ENCODE measurements at places on chromosomes 4 and X. TPM values are rescaled to one million over a fixed set of nuclear protein-coding genes. Genes with fewer than 3 reads are reported as not detected.

- DNase-seq, result no peak
These were observed 2542.7 kb downstream of the PCDH7 start for GRCh38 chr4:33262824-33263223.

GRCh38 chrX:108601276-108601675, 135.1 kb downstream of the IRS4 start:
- no peak for DNase-seq

DNA sequence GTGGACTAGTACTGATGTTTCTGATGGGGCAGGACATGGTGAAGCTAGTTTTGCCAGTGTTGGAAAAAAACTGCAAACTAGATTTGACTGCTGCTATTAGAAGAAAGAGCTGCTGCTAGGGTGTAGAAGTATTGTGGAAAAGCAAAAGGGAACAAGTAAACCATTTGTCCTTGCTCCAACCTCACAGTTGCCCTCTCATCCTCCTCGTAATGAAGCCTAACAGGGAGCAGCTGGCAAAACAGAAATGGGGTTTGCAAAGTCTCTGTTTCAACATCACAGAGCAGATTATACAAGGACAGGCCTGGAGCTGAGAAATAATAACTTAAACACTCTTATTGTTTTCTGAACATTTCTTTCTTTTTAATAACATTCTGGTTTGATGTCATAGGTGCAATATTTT, 346.2 kb downstream of the MAGEB5 start:
- DNase-seq, result no peak

DNA sequence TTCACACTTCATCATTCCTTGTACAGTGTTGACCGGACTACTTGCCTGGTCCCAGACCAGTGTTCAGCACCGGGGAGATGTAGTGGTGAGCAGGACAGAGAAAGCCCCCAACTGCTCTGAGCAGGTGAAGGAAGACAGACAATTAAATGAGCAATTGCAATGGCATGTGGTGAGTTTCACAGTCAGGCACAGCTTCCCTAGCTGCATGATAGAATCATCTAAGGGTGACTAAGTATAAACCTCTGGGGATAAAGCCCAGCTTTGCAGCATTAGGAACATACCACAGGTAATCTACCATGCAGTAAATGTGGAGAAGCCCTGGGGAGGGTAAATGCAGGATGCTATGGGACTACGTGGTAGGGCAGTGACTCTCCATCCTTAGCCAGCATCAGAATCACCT, 47.8 kb downstream of the TMA16 start:
- no peak for DNase-seq

- DNase-seq, result no peak
These were observed 43.2 kb downstream of the QDPR start for GRCh38 chr4:17468619-17469221.

DNA sequence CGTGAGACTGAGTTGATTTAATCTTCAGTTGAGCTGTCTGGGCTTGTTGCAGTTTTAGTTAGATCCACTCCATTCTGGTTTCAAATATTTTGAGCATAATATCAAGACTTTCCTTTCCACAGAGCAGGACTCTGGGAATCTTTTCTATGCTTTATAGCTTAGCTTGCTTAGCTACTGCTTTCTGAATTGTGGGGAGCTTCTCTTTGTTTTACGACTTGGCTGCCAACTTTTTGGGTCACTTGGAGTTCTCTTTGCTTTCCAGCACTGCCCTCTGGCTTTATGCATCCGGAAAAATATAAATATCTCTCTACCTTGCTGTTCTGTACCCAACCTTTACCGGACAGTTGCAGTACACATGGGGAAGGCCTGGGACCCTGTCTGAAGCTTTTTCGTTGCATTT, 292.1 kb downstream of the STIM2 start:
- no peak for DNase-seq

DNA sequence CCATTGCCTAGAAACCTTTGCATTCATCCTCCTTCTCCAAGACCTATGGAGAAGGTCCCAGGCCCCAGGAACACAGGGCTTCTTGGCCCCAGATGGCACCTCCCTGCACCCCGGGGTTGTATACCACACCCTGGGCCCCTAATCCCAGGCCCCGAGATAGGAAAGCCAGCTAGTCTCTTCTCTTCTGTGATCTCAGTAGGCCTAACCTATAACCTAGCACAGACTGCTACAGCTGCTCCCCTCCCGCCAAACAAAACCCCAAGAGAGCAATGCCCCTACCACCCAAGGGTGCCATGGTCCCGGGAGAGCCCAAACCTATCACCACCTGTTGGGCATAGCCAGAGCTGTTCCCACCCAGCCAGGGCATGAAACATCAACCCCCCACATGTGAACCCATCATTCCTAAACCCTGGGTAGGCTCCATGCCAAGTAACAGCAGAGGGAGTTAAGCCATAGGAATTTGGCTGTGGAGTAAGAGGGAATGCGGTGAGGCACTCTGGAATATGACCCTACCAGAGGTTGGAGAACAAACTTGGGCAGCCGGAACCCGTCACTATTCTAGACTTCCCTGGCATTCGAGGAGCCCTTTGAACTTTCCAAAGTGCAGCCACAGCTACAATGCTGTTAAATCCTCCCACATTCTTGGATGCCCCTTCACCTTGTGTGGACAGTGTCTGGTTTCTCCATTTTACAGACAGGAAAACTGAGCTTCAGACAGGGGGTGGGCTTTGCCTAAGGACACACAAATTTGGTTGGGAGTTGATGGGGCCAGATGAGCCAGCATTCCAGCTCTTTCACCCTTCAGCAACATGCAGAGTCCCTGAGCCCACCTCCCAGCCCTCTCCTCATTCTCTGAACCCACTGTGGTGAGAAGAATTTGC, 10.9 kb upstream of the SASH3 start:
- no peak for DNase-seq

- no peak for DNase-seq
These were observed 338.6 kb upstream of the MAGEB2 start for GRCh38 chrX:29876733-29877132.

- no peak for DNase-seq
These were observed 27.2 kb upstream of the TMSB4X start for GRCh38 chrX:12947545-12948235.

DNA sequence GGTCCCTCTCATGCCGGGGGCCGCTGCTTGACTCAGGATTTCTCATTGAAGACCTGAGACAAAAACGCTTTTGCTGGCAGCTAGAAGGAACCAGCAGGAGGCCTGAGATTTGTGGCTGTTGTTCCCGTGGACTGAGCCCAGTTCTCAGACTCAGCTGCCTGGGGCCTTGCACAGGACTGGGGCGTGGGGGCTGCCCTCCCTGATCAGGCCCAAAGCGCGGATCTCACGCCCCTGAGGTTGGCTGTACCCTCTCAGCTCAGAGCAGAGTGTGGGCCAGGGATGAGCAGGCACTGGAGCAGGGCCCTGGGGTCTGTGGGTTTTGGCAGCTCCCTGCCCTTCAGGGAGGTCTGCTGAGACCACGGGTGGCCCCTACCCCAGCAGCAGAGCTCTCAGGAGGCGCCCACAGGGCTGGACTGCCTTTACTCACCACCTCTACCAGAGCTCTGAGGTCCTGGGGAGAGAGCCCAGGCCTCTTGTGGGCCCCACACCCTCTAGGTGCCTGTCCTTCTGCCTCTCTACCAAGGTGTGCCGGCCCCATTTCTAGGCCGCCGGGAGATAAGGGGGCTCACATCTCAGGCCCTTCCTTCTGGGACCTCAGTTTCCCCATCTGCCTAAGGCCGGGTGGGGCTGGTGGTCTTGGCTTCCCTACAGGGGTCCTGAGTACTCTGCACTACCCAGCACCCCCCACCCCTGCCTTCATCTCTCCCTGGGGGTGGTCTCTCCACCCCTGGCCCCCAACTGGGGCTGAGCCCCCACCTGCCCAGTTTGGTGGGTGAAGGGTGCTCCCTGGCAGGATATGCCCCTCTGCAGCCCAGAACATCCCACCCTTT, 5.6 kb downstream of the MSANTD1 start:
- no peak for DNase-seq

GRCh38 chr4:138223231-138223910, 18.8 kb downstream of the SLC7A11 start:
- DNase-seq, result no peak

DNA sequence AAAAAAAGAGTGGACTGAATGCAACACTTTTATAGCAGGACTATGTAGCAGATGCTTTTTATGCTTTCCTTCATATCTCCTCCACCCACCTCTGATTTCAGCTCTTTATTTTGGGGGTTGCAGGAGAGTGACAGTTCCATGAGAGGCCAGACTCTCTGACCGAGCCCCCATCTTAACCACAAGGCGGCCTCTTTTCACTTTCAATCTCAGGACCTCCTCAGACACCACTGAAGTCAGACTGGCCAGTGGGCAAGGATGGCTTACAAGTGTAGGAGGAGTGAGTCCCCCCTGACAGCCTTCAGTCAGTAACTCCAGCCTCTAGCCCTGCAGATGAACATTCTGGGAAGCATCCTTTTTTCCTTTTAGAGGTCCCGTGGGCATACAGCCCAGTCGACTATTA, 140.8 kb downstream of the FRAS1 start:
- DNase-seq, result no peak

DNA sequence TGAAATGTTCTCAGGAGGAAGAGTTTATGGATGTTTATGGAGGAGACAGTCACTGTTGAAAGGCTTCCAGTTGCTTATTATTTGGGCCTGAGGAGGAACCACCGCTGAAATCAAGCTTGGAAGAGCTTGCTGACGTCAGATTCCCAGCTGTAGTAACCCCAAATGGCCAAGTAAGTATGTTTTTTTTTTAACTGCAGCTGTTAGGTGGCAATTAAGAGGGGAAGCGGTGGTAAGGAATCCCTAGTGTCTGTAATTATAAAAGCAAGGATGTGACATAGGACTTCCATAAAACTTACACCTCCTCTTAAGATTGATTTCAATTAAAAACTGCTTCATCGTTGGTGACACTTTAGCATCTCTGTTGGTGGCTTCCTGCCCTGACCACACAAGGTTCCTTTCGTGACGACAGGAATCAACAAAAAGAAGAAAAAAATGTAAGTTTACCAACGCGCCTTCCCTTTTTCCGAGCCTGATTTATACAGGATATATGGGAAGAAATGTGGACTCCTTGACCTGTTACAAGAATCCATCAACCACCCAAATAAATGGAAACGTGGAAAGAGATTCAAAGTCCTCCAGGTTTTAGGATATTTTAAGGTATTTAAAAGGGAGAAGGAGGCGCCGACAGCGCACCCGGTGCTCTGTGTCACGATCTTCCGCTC, 884 bp downstream of the RELL1 start:
- no peak for DNase-seq

GRCh38 chrX:139203651-139204570, 326.6 kb upstream of the F9 start:
- DNase-seq, result no peak

DNA sequence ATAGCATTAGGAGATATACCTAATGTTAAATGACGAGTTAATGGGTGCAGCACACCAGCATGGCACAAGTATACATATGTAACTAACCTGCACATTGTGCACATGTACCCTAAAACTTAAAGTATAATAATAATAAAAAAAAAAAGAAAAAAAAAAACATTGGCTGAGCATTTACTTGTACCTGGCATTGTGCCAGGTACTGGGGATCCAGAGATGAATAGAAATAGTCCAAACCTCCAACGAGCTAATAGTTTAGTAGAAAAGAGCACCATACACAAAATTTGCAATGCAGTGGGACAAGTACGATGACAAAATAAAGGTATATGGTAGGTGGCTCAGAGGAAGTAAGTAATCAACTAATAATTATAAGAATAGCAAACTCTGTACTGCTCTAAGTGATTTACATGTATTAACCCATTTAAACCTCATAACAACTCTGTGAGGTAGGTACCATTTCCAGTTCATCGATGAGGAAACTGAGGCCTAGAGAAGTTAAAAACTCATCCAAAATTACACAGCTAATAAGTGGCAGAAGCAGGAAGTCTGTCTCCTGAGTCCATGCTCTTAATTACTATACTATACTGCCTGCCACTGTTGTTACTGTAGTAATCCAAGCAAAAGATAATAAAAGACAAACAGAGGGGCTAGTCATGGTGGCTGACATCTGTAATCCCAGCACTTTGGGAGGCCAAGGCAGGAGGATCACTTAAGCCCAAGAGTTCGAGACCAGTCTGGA, 319.3 kb downstream of the OPHN1 start:
- DNase-seq, result no peak

DNA sequence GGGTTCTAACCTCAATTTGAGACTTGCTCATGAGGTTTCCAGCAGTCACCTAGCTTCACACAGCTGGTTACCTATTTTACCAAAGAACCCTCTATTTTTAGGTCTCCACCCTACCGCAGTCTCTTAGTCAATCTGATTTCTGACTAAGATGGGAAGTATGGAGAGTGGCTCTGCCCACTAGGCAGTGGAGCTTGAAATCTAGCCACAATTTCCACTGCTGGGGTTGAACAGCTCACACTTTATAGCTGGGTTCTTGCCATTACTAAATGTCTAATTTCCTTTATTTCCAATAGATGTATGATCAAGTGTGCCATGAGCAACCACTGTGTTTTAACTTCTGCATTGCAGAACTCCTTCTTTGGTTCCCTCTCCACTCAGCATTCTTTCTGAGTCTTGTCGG, 43.1 kb downstream of the GASK1B start:
- DNase-seq, result no peak

GRCh38 chrX:74180716-74181115, 123.3 kb upstream of the ZCCHC13 start:
- no peak for DNase-seq

DNA sequence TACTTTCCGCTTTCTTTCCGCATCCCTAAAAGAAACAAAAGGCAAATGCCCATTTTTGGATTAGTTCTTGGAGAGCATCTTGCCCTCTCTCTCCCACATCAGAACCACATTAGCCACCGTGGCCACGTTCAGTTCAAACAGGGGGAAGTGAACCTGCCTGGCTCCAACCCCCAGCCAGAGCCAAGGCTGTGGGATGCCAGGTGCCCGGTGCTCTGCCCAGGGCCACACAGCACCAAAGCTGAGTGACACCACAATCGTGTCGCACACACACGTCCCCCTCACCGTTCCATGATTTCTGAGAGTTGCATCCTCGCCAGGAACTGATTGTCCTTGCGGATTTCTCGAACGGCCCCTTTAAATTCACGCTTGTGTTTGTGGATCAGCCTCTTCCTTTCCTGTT, 24.3 kb downstream of the NOP14 start:
- DNase-seq, result no peak

DNA sequence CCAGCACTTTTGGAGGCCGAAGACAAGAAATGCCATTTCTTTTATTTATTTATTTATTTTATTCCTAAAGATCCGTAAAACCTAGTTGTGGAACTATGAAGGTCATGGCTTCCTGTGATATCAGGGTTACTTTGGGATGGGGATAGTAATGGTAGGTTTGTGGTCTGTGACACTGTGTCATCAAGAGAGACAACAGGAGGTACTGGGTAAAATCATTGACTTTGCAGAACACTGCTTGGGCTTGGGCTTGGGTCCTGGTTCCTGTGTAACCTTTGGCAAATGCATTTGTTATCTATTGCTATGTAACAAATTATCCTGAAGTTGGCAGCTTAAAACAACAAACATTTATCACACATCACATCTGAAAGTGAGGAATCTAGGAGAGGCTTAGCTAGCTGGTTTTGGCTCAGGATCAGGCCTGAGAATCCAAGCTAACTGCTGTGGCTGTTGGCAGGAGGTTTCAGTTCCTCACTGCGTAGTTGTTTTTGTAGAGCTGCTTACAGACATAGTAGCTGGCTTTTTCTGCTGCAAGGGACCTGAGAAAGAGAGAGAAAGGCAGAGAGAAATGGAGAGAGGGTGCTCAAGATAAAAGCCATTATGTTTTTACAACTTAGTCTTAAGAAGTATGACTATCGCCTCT, 576.4 kb upstream of the SLIT2 start:
- DNase-seq, result no peak

- DNase-seq, result peak; percentile 49
These were observed 744.5 kb upstream of the FAM241A start for GRCh38 chr4:111400741-111401140.

GAGE12E gene
- not detected for polyA plus RNA-seq

RRAGB gene
- polyA plus RNA-seq, result 26.2 TPM

CCDC120 gene
- 4.5 TPM for polyA plus RNA-seq

AGTR2 gene
- polyA plus RNA-seq, result not detected

HERC5 gene
- polyA plus RNA-seq, result 6.5 TPM

SPANXN4 gene
- polyA plus RNA-seq, result not detected

NHS gene
- 4.2 TPM for polyA plus RNA-seq

Data from urinary bladder (tissue), 4 donors.